Vagina (tissue), 2 donors: ENCODE measurements at places on chromosomes 4 and X. TPM values are rescaled to one million over a fixed set of nuclear protein-coding genes. Genes with fewer than 3 reads are reported as not detected.

Gene ADAM29
- not detected for total RNA-seq

Gene ADGRA3
- 23.3 TPM for total RNA-seq

Gene BMP3
- total RNA-seq: 0.25 TPM

Gene MAPK10
- total RNA-seq: 123 TPM

Gene MAGEC1
- total RNA-seq: not detected

Gene FAM90A26
- total RNA-seq: not detected

Gene NAA11
- not detected for total RNA-seq

Gene NAA15
- total RNA-seq: 35.1 TPM

Gene FGB
- not detected for total RNA-seq

Gene ARHGEF38
- not detected for total RNA-seq

Gene XPNPEP2
- total RNA-seq: 22.3 TPM

GRCh38 chrX:54641530-54641929 lies 111.5 kb downstream of the GNL3L start:
- no peak for DNase-seq

DNA sequence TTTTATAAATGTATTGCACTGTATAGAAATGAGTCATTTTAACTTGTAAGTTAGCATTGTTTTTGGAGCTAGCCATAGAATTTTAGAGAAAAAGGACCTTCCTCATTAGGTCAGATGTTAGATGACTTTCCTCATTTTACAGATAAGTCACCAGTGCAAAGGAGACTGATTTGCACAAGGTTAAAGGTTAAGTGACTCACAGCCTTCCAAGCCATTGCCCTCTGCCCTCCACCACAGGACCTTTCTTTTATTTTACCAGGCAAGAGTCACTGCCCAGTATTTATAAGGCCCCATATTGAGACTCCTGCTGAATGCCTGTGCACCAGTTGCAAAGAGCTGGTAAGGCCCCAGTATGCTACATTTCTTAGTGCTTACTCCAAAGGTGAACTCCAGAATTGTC lies 4.2 kb upstream of the ABCG2 start:
- no peak for DNase-seq

- no peak for DNase-seq
Measured at GRCh38 chr4:182788201-182788600, 129.0 kb downstream of the DCTD start.

DNA sequence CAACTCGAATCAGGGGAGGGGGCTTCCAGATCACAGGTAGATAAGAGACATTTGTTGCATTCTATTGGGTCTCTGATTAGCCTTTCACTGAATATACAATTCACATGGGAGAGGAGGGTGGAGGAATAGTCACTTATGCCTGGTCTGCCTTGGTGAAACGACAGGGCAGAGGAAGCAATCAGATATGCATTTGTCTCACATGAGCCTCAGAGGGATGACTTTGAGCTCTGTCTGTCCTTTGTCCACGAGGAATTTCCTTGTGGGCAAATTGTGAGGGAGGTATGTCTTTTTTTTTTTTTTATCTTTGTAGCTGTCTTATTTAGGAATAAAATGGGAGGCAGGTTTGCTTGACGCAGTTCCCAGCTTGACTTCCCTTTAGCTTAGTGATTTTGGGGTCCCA lies 28.5 kb upstream of the TMSB4X start:
- DNase-seq: no peak

DNA sequence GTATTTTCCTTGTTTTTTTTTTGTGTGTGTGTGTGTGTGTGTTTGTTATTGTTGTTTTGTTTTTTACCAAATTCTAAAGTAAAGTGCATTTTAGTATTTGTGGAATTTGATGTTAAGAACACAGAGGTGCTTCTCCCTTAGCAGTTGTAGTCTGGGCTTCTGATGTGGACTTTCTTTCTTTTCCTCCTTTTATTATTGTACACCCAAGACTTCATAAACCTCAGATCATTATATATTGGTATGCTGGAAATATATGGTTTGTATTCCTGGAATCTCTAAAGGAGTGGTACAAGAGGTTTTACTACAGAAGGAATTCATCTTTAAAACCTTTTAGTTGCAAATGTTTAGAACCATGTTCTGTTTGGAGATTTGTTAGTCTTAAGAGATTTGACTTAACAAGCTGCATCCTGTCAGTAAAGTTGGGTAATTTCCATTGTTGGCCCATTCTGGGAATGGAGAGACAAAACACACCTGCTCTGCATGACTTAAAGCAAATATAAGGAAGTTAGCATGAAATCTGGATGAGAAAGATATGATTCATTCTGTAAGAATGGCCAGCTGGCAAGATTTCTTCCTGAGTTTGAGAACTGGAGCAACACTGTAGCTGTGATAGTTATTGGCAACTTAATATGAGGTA lies 64.0 kb downstream of the SMAD1 start:
- no peak for DNase-seq

DNA sequence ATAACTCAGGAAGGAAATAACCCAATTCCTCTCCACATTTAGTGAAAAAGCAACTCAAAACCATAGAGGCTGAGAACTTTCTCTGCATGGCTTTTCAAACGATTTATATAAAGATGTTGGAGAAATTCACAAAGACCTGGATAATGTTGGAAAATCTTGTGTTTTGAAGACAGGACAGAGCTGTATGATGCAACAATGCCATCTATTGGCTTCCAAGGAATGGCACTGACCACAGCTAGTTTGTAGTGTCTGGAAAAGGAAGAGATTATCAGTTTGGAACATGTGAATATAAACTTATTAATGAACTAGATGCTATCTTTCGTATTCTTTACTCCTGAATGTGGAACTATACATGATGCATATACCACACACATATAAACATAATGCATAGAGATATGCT lies 503.6 kb downstream of the IL1RAPL1 start:
- DNase-seq: no peak

- DNase-seq: no peak
Measured at GRCh38 chrX:77960567-77960966, 8.9 kb downstream of the PGAM4 start.

GRCh38 chrX:66012094-66012534 lies 27.8 kb downstream of the VSIG4 start:
- no peak for DNase-seq

DNA sequence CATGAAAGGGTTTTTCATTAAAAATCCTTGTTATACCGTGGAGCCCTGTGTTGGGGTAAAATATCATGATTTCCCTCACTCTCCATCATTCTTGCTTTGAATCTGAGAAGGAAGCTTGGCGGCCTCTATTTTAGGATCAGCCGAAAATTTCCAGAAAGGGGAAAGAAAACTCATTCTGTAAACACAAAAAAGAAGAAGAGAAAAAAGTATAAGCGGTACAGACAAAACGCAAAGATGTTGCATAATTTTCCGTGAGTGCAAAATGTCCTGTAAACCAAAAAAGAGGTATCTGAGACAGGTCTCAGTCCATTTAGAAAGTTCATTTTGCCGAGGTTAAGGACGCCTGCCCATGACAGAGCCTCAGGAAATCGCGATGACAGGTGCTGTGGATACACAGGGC lies 5.3 kb downstream of the CSF2RA start:
- no peak for DNase-seq

DNA sequence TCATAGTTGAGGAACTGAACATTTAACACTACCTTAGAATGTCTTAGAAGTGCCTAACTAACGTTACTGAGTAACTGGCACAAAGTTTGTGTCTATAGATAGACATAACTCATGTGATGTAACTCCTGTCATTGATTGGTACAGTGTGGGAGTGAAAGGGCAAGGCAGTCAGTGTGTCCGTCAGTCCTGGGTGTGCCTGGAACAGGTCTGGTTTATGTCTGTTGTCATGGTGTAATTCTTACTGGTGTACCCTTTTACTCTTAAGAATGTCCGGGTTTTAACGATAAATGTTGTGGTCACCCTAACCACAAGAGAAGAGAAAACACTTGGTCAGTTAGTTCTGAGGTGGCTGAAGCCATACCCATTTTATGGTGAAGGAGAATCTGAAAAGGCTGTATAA lies 93.1 kb upstream of the ESX1 start:
- no peak for DNase-seq

DNA sequence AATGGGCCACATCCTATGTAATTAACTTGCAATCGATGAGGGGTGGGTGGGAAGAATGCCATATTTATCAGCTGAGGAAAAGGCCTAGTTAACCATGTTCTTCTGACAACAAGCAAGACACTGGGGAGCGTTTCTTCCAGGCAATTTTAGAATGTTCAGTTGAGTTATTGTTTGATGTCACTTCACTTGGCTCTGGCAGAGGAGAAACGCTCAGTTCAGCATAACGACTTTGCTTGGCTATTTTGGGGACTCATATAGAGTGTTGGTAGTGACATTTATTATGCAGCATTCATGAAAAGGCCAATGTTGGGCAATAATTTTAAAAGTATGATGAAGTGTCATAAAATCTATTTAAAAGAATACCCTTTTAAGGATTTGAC lies 648 bp downstream of the SYNPO2 start:
- no peak for DNase-seq

GRCh38 chrX:116409219-116409618 lies 27.2 kb upstream of the SLC6A14 start:
- no peak for DNase-seq

- DNase-seq: no peak
Measured at GRCh38 chrX:54894159-54894558, 26.5 kb upstream of the TRO start.

GRCh38 chr4:142347241-142347640 lies 498.9 kb downstream of the INPP4B start:
- no peak for DNase-seq

DNA sequence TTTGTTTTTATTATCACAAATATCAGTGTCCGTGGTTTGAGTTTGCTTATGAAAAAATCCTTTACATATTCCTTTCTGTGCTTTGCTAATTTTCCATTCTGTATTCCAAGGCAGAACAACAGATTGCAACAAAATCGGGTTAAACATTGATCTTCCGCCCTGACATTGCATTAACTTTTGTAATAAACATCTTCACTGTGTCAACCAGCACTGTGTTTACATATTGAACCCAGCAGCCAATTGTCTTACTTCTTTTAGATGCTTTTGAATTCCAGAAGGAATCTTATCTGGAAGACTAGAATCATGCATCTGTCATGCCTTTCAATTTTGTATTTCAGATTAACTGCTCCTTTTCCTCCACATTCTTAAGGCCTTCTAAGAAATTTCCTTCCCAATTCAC lies 147.8 kb upstream of the CXXC4 start:
- no peak for DNase-seq

DNA sequence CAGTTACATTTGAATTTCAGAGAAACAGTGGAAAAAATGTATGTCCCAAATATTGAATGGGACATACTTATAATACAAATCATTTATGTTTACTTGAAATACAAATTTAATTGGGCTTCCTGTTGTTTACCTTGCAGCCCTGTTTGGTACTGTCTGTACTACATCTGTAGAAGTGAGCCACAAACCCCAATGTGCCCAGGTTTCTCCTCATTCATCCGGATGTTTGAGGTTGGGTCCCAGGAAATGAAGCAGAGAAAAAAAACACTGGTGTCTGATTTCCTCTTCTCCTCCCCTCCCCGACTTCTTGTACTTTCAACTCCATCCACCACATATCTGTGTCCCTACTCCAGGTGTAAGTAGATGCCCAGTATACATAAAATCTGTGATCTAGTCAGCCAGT lies 27.1 kb upstream of the SCRG1 start:
- DNase-seq: no peak

DNA sequence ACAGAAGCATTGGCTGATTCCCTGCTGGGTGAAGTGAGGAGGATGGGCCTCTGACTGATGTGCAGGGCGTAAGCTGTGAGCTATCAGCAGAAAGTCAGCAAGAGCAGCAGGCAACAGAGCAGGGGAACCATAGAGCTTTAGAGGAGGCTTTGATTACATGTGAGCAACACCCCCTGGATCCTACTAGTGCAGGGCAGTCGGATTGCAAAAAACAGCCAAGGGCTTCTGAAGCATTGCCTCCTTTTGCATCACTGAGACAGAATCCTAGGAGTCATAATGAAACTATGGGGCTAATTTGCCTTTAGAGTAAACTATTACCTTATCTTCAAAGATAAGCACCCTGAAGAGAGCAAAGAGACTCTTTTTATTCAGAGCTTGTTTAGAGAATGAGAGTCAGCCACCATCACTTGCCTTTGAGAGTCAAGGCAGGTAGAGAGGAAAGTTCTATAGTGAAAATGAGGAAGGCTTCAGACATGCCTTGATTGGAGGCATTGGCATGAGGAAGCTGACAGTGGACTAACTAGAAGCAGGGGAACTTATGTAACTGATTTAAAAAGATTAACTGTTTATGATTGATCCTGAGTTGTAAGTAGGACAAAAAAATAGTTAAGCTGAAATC lies 420.3 kb downstream of the PDHA2 start:
- DNase-seq: no peak

- DNase-seq: no peak
Measured at GRCh38 chr4:156942991-156943390, 28.6 kb downstream of the PDGFC start.

DNA sequence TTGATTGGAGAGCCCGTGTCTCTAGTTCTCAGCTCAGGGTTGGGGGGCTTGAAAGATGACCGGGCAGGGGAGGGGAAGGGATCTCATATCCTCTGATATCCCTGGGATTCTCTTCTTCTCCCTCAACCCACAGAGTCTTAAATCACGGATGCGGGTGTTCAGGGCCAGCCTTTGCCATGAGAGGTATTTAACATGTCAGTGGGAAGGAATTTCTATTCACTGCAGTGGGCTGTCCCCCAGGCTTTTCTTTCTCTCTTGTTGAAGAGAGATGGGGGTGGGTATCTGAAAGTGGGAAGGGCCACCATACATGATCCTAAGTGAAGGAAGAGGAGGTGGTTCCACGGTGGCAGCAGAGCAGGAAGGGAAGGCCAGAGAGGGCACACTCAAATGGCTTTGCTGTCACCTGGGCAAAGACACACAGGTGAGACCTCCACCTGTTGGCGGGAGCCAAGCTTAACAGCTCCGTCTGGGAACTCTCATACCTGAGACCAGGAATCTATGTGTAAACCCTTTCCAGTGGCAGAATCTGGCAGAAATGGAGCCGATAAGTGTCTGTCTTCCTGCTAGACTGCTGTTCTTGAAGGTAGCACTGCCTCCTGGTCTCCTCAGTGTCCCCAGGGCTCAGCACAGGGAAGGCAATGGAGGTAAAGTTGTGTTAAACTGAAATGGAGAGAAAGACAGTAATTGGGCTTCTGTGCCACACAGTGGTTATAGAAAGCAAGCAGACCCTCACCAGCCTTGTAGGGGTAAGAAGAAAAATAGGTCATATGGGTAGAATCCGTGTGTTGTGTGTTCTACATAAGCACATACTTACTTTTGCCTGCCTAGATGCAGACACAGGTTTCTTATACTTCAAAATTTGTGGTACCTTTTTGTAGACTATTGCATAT lies 49.4 kb downstream of the RHOH start:
- no peak for DNase-seq

GRCh38 chrX:35696760-35697234 lies 101.3 kb upstream of the MAGEB16 start:
- no peak for DNase-seq

GRCh38 chr4:14400307-14400706 lies 602.0 kb upstream of the CPEB2 start:
- DNase-seq: no peak
